ENCODE measurements at places on chromosomes 5 and 9.

DNA sequence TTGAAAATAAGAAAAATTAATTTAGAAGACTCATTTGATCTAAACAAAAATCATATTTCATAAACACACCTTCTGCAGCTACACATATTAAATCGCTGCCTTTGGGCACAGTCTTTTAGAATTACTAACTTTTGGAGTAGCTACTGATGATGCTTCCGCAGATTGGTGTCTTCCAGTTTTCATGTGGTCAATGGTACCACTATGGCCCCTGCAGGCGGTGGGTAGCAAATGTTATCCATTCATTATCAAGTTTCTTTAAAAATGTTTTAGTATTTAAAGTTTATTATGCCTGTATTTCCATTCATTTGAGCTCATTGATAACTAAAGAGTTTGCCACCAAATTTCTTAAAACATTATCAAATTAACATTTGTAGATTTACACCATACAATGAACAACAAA is 122.9 kb upstream of the GRAMD2B start:
- DNase-seq: no peak

GRCh38 chr9:86064220-86064619 is 35.1 kb downstream of the GOLM1 start:
- DNase-seq: no peak

DNA sequence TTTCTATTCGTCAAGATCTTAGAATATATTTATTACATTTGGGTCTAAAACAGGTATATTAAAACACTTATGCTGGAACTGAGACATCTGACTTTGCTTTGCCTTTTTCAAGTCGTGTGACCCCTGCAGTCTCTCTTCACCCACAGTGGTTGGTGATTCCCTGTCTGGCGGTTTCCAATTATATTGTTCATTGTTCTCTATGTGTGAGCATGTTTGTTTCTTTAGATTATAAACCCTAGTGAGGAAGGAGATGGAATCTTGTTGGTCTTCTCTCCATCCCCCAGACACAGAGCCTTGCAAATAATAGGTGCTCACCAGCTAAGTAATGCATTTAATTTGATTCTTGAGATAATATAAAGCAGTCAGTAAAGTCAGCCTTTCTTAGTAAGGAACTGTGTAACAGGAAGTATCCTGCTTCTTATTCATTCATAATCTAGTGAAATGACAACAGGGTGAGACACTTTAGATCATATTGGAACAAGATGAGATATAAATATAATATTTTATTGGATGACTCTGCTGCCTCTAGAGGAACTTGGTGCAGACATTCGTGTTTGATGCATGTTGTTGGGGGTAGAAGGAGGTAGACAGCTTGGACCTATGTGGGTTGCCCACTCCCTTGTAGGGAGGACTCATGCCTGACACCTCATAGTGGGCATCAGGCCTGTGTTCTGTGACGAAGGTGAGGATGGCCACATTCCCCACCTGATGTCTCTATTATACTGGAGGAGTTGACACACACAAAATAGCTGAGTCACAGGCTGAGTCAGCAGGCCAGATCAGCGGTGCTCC is 88.1 kb downstream of the FGF1 start:
- DNase-seq: peak; percentile 75

DNA sequence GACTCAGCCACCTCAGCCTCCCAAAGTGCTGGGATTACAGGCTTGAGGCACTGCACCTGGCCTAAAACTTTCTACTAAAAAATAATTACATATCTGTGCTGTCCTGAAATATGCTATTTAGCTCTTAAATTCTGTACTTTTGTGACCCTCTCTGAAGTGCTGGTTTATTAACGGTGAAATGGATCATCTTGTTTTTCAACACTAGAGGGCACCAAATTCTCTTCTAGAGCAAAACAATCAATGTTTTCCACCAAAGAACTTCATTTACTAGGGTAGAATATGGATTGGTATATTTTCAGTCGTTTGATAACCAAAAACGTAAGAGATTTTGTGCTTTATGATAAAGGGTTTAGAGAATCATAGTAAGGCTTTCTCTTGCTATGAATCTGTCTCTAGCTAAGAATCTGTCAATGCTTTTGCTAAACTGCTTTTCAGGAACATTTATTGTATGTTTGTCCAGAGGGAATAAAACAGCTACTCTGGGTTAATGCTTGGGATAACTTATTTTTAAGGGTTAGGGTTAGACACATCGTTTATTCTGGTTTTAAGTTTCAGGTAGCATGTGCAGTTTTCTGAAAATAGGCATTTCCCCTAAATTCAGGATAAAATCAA is 63.6 kb downstream of the RNF180 start:
- DNase-seq: peak; percentile 44

DNA sequence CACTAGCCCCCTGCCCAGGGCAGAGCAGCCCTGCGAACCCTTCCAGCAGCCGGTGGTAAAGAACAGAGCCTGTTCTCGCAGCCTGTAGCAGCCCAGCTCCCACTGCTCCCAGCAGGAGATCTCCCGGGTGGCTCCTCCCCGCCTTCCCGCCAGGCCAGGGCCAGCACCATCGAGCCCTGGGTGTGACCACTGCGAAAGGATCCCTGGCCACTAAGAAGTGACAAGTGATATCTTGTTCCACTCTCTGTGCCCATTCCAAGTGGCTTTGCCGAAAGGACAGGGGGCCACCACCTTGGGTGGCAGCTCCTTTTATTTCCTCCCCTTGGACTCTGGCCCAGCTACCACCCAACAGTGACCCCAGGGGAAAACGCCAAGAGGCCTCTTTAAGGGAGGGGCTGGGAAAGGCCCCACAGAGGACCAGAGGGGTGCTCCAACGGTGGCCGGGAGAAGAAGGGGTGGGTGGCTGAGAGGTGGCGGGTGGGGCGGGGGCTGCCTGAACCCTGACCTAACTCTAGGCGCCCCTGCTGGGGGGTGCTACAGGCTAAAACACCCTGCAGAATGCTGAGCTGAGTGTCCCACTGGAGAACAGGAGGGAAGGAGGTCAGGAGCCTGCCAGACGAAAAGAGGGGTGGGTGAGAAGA is 1.6 kb downstream of the NACC2 start:
- peak; percentile 36 for DNase-seq

GRCh38 chr9:92094655-92095054 is 20.6 kb downstream of the SPTLC1 start:
- DNase-seq: peak; percentile 10

DNA sequence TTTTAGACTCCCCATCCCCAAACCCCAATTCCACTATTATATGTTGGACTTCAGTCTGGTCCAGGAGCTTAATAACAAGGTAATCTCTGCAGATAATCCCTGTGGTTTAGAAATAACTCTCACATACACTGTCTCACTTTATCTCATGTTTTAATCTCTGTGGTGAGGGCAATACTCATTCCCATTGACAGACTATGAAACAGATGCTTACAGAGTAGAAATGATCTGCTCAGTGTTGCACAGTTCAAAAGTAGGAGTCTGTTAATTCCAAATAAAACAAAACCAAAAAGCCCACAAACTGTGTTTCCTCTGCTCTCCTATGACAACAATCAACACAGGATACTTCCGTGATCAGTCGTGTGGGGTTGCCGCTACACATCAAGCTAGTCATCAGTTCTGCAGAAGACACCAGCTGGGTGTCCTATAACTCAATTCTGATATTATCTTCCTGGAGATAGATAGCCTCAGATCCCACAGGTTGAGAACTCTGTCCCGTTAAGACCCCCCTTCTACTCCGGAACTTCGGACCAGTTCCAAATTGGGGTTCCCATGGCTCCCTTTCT is 26.3 kb upstream of the FANCC start:
- peak; percentile 83 for DNase-seq

GRCh38 chr9:16412740-16413139 is 457.7 kb downstream of the BNC2 start:
- DNase-seq: no peak

DNA sequence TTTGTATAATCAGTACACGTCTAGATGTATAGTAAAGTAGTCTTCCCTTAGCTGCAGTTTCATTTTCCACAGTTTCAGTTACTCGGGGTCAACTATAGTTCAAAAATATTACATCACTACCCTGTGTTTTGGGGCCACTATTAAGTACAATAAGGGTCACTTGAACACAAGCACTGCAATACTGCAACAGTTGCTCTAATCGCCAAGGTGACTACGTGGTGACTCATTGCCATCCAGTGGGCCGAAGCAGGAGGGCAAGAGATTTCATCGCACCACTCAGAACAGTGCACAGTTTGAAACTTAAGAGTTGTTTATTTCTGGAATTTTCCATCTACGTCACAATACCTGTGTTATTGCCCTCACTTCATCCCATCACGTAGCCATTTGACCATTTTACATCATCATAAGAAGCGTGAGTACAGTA is at the start of gene ARL14EPL:
Gene ARL14EPL, plus strand, starts transcription at position 379 of the 424 bp plus-strand sequence. CDS start 18,994 bp downstream, outside the sequence.
- DNase-seq: peak; percentile 74
